ENCODE measurements at places on chromosomes 3 and 15. TPM values are rescaled to one million over a fixed set of nuclear protein-coding genes. Genes with fewer than 3 reads are reported as not detected.

Gene TRPM1
- polyA plus RNA-seq = not detected

Gene SEMA5B
- 0.77 TPM for polyA plus RNA-seq

Gene CPN2
- polyA plus RNA-seq = 0.22 TPM

Gene SETD2
- 15.4 TPM for polyA plus RNA-seq

Gene TNFAIP8L3
- polyA plus RNA-seq = 3.5 TPM

Gene PHLDB2
- 46.4 TPM for polyA plus RNA-seq

Gene PLSCR2
- polyA plus RNA-seq = not detected

Gene IGSF11
- polyA plus RNA-seq = 0.06 TPM

Gene ABI3BP
- 2.4 TPM for polyA plus RNA-seq

Gene FOXL2NB
- polyA plus RNA-seq = 0.02 TPM

Gene SLC7A14
- polyA plus RNA-seq = 0.15 TPM
